ENCODE measurements at places on chromosomes 4 and X.

DNA sequence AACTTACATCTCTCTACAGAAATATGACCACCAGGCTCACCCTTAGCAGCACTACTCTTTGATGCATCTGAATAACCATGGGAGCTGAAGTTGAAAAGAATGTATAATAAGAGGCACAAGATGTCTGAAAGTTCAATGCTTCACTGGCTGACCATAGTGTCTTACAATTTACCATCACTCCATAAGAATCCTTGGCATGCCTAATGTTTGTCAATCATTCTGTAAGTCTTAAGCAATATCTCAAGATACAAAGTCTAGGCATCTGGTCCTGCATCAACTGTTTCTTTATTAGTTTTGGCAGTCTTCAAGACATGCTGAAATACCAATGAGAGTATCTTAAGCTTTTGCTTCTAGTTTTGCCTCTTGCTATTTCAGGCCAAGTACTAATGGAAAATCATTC, 755.5 kb downstream of the STIM2 start:
- no peak for DNase-seq

DNA sequence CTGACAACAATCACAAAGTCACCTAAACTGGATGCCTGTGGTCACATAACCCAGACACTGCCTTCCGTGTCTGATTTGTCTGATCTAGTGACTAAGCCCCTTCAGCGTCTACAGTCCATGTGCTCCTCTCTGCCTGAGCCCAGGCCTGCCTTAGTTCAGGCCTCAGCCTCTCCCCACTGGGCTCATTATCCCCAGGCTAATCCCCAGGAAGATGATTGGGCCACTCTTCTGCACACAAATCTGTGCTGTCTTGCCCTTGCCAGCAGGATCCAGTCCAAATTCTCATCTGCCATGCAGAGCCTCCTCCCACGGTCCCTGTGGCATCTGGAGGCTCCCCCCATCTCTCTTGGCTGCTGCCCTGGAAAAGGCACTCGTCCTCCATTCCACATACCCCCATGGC, 96.5 kb downstream of the SLC2A9 start:
- DNase-seq, result no peak

- no peak for DNase-seq
Measured at GRCh38 chr4:76969495-76969894, 19.9 kb downstream of the SEPTIN11 start.

GRCh38 chr4:8699479-8700145, 107.0 kb downstream of the CPZ start:
- DNase-seq, result no peak

GRCh38 chrX:118730500-118731247, 3.3 kb downstream of the IL13RA1 start:
- DNase-seq, result peak; percentile 18

GRCh38 chr4:143341186-143341755, 4.6 kb downstream of the GAB1 start:
- peak; percentile 25 for DNase-seq

DNA sequence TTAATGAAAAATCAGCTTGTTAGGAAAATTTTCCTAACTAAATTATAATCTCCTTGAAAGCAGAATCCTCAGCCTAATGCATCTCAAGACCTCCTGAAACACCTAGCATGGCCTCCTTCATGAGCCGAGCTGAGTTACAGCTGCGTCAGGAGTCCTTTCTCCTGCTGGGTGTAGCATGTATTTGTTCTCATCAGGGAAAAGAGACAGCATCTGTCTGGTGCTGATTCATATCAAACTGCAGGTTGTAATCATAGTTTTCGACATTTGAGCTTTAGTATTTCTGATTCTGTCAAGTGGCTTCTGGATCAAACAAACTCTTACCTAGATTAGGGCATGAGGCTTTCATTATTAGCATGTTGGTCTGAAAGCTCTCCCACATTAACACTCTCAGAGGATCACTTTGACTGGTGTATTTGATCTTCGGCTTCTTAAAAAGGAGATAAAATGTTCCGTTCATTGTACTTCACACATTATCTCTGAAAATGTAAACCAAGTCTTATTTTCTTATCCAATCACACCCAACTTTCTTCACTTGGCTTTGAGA, 140.1 kb upstream of the FRG1 start:
- DNase-seq, result no peak

DNA sequence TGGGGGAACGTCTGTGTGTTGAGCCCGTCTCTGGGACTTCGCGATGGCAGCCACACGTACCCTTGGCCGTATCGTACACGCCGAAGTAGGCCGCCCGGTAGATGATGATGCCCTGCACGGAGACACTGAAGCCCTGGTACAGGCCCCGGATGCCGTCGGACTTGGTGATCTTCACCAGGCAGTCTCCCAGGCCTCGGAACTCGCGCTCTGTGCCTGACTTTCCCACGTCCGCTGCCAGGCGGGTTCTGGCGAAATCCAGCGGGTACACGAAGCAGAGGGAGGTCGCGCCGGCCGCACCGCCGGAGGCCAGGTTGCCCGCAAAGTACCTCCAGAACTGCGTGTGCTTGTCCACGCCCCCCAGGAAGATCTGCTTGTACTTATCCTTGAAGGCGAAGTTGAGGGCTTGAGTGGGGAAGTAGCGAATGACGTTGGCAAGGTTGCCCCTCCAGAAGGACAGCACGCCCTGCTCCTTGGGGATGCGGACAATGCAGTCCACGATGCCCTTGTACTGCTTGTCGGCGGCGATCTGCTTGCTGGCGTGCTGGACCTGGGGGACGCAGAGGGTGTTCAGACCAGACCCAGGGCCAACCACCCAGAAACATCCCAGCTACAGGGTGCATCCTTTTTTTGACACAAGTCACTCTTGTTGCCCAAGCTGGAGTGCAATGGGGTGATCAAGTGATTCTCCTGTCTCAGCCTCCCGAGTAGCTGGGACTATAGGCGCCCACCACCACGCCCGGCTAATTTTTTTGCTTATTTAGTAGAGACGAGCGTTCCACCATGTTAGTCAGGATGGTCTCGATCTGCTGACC, 2.5 kb downstream of the SLC25A6 start:
- no peak for DNase-seq

DNA sequence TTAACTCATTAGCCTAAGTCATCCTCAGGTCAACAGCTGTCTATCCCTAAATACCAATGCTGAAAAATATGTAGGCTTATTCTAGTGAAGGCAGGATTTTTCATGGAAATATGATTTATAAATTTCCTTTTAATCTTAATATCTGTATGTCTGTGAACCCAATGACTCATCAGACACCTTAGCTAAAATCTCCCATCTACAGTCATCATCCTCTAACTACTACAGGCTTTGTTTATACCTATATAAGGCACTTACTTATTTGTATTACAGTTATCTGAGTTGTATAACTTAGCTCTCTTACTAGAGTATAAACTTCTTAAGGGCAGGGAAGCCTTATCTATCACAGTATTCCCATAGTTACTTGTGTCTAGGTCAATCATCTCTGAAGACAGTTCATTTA, 24.2 kb downstream of the AMMECR1 start:
- no peak for DNase-seq

DNA sequence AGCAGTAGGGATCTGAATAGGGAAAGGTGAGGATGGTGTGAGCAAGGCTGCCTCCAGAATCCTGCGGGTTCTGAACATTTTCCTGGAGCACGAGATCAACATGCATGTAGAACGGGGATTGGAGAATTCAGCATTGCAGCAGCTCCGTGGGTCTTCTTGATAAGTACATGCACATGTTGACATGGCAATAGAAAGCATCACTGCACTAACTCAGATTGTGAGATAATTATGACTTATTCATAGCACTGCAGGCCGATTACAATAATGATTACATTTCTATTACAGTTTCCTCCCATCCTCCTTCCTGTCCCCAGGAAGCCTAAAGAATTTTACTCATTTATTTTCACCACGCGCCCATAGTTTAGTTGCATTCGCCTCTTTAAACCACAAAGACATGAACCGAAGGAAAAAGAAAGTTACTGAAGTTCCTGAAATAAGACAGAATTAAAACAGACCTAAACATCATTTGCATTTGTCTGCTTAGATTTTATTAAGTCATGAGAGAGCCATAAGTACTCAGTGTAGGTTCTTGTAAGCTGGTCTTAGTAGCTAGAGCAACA, 61.3 kb upstream of the ARX start:
- no peak for DNase-seq

DNA sequence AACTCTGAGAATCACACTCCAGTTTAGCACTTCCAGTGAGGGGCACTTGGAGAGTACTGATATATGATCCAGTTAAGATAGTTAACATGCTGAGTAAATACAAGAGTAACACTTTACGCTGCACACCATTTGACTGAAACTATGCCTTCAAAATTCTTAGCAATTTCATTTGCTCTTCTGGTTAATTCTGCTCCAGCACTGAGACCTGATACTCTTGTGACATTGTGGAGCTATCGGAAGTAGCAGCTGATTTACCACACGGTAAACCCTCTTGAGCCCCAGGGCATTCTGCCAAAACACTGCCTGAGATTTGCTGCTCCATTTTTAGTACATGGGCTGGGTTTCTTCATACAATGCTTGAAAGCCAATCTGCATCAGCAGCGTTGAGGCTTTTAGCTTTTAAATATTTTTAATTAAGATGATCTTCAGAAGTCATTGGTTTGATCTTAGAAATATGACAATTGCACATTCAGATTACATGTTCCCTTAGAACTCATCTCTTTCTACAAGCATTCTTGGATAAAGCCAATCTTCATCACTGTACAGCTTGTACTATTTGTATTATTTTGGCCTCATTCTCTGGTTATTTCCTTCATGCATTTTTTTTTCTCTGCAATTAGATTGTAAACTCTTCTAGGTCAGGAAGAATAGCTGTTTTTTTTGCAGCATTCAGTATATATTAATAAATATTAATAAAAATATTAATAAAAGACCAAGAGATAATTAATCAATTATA, 67.8 kb upstream of the ETNPPL start:
- DNase-seq, result peak; percentile 16

DNA sequence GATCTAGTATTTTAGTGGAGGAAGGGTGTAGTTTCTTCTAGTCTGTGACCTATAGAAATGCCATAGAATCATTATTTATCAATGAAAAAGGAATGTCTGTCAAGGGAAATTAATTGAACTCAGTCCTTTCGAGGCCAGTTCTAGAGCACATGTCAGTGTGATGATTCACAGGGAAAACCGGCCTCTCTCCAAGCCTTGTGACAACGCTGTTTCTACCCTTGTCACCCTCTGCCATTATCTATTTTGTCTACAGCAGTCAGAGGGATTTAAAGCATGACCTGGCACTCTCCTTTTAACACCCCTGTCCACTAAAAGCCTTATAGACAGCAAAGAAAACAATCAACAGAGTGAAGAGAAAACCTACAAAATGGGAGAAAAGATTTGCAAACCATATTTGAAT, 119.8 kb downstream of the DRD5 start:
- no peak for DNase-seq

DNA sequence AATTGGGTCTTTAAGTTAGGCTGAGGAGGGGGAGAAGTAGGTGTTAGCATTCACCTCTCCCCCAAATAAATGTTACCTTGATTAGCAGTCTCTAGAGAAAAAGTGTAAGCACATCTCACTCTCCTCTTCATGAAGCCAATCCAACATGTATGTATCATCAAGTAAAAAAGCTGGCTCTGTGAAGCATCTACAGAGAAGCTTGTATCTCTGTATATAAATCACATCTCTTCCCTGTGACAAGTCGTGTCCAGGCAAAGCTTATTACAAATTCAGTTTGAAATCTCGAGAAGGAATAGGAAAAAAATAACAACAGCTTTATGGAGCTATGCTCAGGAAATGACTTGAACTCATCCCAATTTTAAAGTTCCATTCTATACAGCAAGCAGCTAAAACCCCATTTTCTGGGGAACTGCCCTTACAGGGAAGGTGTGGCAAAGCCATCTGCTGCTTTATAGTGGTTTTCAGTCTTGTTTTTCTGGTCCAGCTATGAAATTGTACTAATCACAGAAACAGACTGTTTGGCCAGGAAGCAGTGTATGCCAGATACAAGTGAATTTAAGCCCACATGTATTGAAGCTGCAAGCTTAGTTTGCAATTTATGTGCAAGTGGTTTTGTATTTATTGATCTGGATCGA, 313.3 kb upstream of the NOCT start:
- DNase-seq, result no peak

GRCh38 chr4:144591401-144591800, 54.6 kb upstream of the HHIP start:
- peak; percentile 19 for DNase-seq

GRCh38 chr4:687971-688853, 739 bp downstream of the SLC49A3 start:
- DNase-seq, result peak; percentile 58

GRCh38 chrX:16484338-16484737, 165.6 kb upstream of the S100G start:
- peak; percentile 28 for DNase-seq

DNA sequence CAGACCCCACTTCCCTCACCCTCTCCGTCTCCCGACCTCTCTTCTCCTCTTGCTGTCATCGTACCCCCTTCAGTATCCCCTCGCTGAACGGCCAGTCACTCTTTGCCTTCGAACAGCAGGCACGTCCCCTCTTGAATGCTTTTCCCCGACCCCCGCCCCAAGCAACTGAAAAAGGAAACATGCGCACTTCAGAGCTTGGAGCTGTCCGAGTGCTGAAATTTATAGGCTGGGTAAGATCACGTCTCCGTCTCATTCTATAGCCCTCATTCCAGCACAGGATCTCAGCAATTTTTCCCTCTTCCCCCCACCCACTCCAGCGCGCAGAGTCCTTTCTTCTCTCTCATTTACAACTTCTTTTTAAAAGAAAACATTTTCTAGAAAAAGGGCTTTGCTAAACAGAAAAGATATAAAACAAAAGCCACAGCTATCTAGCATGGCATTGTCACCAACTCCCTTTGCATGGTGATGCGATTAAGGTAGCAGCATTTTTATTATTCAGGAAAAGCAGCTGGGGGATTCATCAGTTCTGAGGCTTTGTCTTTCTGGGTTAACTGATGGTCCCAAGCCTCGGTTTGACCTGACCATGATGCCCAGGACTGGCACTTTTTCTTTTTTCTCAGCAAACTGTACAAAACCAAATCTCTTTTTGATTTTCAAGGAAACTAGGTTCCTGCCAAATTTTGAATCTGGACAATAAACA, at the start of gene GLRA2:
TSS of gene GLRA2 (plus strand) at position 247 of the 700 bp plus-strand sequence. CDS start 522 bp downstream, outside the sequence.
- DNase-seq, result no peak

- DNase-seq, result no peak
Measured at GRCh38 chrX:68834371-68835103, 5.7 kb downstream of the EFNB1 start.

- no peak for DNase-seq
Measured at GRCh38 chr4:80074651-80075050, 1.6 kb upstream of the ANTXR2 start.

DNA sequence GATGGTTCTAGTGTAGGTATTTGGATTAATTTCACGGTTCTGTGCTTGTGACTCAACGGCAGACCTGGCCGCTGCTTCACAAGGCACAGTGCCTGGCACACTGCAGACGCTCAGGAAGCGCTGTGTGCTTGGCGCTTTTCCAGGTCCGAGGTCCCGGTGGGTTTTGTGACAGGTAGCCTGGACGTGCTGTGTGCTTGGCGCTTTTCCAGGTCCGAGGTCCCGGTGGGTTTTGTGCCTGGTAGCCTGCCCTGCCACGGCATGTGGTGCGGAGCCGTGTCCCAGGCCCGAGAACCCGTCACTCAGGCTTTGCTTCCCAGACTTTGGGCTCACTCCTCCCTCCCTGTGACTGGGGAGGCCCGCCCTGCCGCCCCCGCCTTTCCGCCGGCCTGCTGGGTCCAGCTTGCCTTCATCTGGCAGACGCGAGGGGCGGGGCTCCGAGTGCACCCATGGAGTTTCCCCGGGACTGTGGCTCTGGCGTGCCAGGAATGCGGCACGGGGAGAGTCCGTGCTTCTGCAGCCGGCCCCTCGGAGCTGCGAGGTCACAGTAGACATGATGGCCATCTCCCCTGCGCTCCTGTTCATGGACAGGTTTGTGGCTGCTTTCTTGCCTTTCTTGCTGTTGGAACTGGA, 44.2 kb downstream of the TBC1D14 start:
- peak; percentile 59 for DNase-seq

GRCh38 chrX:1224954-1225353, 12.5 kb upstream of the CRLF2 start:
- DNase-seq, result no peak

All from body of pancreas (tissue), 4 donors.